NCI-H1092 treated with DMSO at 0.1 percent for 48 hours (cell line): ENCODE measurements at places on chromosomes 6 and 20.

GRCh38 chr6:78615430-78615904 is 251.9 kb upstream of the IRAK1BP1 start:
- DNase-seq, result no peak

GRCh38 chr6:12751694-12752325 is 35.2 kb downstream of the PHACTR1 start:
- DNase-seq, result no peak

DNA sequence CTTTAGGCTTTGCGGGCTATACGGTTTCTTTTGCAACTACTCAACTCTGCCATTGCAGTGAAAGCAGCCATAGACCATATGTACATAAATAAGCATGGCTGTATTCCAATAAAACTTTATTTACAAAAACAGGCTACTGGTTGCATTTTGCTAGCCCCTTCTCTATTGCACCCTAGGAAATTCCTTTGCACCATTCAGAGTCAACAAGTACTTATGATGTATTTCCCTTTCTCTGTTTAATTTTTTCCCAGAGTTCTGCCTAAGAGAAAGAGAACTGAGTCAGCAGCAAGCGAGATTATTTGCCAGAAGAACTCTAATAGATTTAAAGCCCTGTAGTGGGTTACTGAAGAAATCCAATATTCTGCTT is 33.8 kb downstream of the ADGRF1 start:
- DNase-seq, result no peak

DNA sequence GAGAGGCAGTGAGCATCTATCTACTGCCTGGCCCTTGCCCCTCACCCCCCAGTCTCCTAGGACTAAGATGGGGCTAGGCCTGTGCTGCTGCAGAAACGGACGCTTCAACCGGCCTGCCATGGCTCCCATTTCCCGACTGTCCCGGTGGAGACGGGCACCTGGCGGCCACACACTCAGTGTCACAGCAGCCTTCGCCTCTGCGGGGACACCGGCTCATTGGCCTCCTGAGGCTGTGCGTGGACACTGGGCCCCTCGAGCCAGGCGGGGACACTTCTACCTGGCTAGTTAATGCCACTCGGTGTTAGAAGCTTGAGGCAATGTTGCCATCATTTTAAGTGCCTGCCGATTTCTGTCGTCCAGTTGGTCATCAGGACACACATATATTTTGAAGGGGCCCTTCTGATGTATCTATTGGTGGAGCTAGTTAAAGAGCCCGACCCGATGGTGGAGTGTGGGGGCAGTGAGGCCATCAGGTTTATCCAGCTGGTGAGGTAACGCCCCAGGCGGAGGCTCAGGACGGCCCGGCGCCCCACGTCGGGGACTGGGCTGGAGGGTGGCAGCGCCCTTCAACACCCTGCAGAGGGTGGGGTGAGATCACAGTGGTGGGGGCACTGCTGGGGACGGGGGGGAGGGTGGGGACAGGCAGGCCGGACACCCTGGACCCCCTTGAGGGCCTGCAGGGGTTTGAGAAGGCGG is 58.9 kb upstream of the GATA5 start:
- no peak for DNase-seq

DNA sequence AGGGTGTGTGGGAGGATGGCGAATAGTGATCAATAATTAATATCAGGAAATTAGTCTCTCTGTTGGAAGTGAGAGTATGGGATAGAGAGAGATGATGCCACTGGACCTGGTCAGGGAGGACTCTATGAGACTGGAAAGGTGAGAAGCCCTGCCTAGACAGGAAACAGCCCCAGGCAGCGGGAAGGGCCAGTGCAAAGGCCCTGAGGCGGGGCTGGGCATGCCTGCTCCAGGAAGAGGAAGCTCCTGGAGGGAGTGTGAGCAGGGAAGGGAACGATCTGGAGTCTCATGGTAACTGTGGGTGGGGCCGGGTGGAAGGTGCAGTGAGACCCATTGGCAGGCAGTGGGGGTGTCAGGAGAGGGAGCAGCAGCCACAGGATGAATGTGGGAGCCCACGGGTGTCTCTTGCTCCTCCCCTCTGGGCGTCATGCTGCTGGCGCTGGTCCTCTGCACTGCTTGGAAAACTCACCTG is 1.8 kb upstream of the CST3 start:
- no peak for DNase-seq

- DNase-seq, result no peak
These were observed 247.5 kb upstream of the RNF217 start for GRCh38 chr6:124714728-124715127.

GRCh38 chr6:33377171-33377570 is 14.5 kb upstream of the KIFC1 start:
- DNase-seq, result no peak

DNA sequence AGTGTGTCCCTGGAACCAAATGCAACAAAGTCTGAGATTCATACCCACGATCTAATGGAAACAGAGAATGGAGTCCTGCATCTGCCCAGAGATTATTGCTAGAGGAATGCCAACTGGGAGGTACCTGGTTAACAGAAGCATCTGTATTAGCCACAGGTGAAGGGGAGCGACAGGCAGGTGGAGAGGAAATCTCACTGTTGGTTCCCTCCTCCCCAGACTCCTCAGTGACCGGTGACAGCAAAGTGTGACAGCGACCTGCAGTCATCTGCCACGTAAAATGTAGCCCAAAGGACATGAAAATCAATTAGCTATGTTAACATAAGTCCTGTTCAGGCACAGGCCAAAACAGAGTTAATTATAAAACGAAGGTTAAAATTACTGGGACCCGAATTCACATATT is 336.6 kb downstream of the SYNE1 start:
- no peak for DNase-seq

DNA sequence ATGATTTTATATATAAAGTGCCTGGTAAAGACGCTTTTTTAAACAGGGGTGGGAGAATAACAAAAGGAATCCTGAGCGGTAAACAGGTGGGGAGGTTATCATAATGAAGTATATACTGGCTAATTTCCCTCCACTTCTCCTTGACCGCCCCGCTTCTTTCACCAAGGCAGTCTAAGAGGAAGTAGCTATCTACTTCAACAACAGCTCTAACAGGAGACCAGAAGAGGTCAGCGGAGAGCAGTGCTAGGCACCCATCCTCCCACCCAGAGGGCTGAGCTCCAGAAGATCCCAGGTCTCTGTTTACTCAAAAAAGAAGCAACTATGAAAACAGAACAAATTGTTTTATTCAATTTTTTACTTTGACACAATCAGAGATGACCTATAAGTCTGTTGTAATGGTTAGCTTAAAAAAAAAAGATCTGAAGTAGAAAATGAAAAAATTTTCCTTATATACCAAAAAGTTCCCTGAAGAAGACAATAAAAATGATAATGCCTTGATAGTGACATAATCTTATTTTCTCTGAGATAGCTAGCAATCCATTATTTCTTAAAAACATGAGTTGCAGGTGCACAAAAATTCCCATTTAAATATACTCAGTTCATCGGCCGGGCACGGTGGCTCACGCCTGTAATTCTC is 141.1 kb downstream of the PDSS2 start:
- peak; percentile 66 for DNase-seq

GRCh38 chr6:158069800-158070195 is 88.1 kb downstream of the SYNJ2 start:
- no peak for DNase-seq

DNA sequence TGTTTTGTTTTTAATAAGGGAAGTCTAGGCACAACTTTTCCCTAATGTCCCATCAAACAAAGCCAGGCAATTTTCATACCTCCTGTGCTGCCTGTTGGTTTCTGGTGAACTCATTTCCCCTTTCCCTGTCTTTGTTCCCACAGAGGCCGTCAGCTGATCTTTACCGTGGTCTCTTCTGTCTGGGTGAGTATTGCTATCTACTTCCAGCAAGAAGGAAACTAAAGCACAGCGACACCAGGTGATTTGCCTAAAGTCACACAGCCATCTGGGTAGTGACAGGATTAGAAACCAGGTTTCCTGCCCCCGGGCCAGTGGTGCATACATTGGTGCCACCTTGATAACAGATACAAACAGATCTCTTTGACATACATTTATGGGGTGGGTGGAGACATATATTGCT is 59.6 kb downstream of the RAB44 start:
- DNase-seq, result no peak

DNA sequence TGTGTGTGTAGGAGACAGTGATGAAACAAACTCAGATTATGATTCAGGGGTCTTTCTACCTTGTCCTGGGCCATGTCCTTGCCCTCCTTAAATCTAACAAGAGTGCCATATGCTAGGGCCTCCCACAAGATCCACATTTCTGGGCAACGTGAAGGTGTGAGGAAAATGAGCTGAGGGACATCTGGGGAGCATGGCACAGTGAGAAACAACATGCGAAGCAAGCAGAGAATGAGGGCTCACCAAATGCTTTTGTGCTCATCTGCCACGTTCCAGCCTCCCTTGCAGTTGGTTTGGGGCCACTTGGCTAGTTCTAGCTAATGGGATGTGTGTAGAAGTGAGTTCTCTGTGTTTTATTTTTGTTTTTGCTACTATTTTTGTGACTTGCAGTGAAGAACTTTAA is 21.4 kb upstream of the RNF182 start:
- DNase-seq, result no peak

- DNase-seq, result no peak
These were observed 367 bp downstream of the C6orf62 start for GRCh38 chr6:24718449-24719124.

- DNase-seq, result no peak
These were observed 4.5 kb downstream of the CPNE5 start for GRCh38 chr6:36834576-36835341.

DNA sequence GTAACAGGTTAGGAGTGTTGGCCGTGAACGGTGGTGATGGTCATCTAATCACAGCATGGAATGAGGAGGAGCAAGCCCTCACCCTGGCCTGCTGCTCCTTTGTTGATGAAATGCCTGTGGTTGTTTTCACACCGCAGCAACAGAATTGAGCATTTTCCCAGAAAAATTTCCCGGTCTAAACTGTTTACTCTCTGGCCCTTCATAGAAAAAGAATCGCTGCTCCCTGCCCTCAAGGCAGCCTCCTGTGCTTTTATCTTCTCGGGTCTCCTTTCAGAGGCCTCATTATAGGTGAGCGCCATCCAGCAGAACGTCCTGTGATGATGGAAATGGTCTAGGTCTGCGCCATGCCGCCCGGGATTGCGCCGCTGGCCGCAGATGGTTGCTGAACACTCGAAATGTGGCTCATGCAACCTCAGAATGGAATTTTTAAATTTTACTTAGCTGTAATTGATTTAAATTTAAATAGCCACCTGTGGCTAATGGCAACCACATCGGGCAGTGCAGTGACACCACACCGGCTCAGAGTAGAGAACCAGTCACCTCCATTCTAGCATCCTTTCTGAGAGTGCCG is 30.2 kb downstream of the PHACTR3 start:
- no peak for DNase-seq

DNA sequence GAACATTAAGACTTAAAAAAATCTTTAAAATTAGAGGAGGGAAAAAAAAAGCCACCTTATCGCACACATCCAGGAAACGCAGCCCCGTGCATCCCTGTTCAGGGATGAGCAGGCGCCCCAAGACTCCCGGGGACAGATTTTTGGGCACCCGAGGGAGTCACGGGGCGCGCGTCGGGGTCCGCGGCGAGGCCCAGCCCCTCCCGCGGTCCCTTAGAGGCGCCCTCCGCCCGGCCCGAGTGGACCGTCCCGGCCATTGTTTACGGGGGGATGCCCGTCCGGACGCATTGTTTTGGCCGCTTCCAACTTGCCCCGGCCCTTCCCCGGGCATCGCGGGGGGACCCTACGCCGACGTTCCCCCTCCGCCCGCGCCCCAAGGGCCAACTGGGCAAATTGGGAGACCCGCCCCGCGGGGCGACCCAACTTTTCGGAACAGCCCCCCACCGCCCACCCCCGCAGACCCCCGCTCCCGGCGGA is 610 bp downstream of the ZNF217 start:
- no peak for DNase-seq

DNA sequence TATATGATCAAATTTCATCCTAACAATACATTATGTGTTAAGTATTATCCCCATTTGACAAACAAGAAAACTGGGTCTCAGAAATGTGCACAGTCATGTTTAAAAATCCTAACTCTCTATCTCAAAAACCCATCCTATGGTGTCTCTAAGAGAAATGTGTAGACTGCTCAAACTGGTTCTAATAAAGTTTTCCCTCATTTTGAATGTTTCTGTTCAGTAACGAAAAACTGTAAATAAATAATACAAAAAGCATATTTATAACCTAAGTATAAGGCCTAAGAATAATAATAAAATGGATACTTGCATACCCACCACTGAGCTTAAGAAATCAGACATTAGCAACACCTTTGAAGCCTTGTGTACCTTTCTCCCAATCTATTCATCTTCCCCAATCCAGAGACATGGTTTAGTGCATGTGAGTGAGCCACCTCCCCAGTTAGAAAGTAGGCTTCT is 39.0 kb downstream of the TNFAIP3 start:
- DNase-seq, result no peak

- no peak for DNase-seq
These were observed 58.4 kb downstream of the ANKEF1 start for GRCh38 chr20:10093087-10093591.

DNA sequence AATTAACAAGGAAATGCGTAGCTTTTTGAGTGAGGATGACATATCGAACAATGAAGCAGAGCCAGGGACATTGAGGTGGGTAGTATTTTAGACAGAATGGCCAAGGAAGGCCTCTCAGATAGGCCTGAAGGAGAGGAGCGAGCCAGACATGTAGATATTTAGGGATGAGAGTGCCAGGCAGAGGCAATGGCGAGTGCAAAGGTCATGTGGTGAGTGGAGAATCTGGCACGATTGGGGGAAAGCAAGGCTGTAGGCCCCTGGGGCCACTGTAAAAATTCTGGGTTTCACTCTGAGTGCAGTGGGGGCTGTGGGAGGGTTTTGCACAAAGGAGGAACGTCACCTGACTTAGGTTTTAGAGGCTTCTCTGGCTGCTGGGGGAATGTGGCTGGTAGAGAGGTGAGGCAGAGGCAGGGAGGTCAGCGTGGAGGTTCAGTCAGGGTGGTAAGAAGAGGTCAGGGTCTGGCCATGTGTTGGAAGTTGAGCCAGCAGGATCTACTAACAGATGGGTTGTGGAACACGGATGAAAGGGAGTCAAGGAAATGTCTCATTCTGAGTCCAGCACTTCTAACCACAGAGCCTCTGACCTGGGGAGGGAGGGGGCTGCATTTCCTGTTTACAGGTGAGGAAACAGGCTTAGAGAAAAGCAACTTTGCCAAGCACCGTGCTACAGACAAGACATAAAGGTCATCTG is 11.3 kb downstream of the SIRPA start:
- DNase-seq, result no peak

DNA sequence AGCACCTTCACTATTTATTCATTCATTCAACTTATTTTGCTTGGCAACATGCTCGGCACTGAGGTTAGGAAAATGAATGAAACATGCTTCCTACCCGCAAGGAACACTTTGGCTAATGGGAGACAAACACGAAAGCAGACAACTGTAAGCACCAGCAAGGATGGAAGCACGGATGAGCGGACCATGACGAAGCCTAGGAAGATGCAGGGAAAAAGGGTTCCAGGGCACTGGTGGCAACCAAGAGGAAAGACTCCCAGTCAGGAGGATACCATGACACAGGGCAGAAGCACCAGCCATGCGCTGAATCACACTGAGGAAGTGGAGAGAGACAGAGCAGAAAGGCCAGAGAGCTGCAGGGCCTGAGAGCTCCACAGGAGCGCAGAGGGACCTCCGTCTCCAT is 9.8 kb downstream of the PDE10A start:
- DNase-seq, result no peak
